Natural killer cell (primary cell): ENCODE measurements at places on chromosomes 7 and 10. TPM values are rescaled to one million over a fixed set of nuclear protein-coding genes. Genes with fewer than 3 reads are reported as not detected.

- no peak overlapping the region for H3K4me3 ChIP-seq
- no peaks in the 10 kb centered on the region for H3K4me1 ChIP-seq
- no peaks in the 10 kb centered on the region for H3K27me3 ChIP-seq
- no peak overlapping the region for H3K27ac ChIP-seq
Measured at GRCh38 chr7:18778594-18778993, 283.0 kb downstream of the HDAC9 start.

DNA sequence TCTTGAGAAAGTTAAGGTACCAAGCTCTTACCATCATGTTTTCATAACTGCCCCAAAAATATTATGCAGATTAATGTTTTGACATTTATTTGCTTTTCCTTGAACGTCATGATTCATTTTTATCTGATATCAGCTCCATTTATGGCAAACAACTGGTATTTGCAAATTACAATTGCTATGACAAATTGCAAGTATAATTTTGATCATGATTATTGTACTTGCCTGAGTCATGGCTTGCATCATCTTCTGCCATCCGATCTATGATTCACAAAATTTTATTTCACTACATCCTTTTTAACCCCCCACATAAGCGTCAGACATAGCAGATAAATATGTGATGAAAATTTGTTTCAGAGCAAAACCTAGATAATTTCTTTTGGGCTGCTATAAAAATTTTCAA is 155.0 kb downstream of the STK31 start:
- H3K4me1 ChIP-seq: no peaks in the 10 kb centered on the region
- H3K4me3 ChIP-seq: no peak overlapping the region
- H3K36me3 ChIP-seq: no peaks in the 10 kb centered on the region
- no peak overlapping the region for H3K27ac ChIP-seq
- H3K27me3 ChIP-seq: no peaks in the 10 kb centered on the region
- no peak for DNase-seq

DNA sequence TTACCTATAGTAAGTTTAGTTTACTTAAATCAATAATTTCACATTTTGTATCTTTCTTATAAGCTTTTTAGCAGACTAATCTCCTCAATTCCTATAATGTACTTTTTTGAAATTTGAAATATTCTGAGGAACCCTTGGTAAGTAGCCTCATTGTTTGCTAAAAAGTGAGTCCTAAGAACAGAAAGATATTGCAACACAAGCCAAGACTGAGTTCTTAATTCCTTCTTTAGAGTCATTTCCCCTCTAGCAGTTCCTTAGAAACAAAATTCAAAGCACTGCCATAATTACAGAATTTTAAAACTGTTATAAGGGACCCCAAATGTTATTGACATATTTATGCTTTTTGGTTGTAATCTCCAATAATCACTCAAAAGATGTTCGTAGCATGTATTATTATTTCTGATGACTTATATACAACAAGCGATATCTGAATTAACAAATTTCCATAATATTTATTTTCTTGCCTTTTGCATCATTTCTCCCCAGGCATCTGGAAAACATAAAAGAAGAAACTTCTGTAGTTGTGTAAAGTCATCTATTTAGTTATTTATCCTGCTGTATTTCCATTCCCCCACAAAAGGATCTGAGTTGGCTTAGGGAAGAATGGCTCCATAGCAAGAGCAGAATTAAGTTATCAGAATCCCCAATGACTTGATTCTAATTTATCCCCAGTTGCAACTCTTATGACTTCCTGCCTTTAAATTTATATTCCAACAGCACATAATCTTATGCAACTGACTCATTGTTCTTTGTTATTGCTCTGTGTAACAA is 67.8 kb downstream of the TMEM26 start:
- no peak for DNase-seq
- H3K4me3 ChIP-seq: no peak overlapping the region
- H3K36me3 ChIP-seq: no peaks in the 10 kb centered on the region
- no peaks in the 10 kb centered on the region for H3K4me1 ChIP-seq
- H3K27me3 ChIP-seq: no peaks in the 10 kb centered on the region

The DENND2A gene
- total RNA-seq: not detected

The ERV3-1 gene
- total RNA-seq: 26.3 TPM

DNA sequence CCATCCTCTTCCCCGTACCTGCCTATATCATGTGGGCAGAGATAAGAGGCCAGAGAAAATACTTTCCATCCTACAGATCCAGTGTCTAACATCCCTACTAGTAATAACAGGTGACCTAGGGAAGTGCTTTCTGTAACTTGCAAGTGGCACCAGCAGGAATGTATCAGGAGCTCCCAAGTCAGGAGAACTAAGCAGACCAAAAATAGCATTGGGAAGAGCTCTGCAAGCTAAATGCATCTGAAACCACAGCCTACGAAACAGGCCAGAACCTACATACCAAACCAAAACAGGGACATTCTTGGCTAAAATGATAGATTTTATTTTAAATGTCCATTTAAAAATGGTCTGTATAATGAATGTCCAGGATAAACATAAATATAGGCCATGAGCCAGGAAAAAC is 680.8 kb downstream of the PHTF2 start:
- no peaks in the 10 kb centered on the region for H3K36me3 ChIP-seq
- no peaks in the 10 kb centered on the region for H3K4me1 ChIP-seq
- no peak for DNase-seq
- H3K4me3 ChIP-seq: no peak overlapping the region

The POM121C gene
- 136 TPM for total RNA-seq

DNA sequence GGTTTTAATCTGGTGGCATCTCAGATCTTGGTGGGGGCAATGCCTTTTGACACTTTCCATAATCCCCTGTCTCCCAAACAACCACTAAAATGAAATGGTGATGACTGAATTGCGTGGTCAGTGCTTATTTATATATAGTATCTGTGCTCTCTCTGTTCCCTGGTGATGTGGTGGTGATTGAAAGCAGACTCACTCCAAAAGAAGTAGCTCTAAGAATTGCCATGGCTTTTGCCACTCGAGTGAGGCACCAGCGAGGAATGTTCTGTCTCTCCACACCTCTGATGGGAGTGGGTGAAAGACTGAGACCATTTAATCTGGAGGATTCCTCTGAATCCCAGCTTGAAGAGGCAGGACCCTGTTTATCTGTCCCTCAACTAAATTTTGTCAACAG is 2.8 kb downstream of the DUSP5 start:
- no peaks in the 10 kb centered on the region for H3K36me3 ChIP-seq
- no peak overlapping the region for H3K27ac ChIP-seq
- no peak for DNase-seq
- H3K4me3 ChIP-seq: no peak overlapping the region
- no peaks in the 10 kb centered on the region for H3K27me3 ChIP-seq
- H3K4me1 ChIP-seq: peaks cover 82% of the 10 kb centered on the region

The ZMYND11 gene
- 63.9 TPM for total RNA-seq

GRCh38 chr10:72709041-72709440 is 17.1 kb downstream of the MCU start:
- no peaks in the 10 kb centered on the region for H3K4me1 ChIP-seq
- no peaks in the 10 kb centered on the region for H3K27me3 ChIP-seq
- H3K27ac ChIP-seq: no peak overlapping the region
- H3K36me3 ChIP-seq: no peaks in the 10 kb centered on the region

DNA sequence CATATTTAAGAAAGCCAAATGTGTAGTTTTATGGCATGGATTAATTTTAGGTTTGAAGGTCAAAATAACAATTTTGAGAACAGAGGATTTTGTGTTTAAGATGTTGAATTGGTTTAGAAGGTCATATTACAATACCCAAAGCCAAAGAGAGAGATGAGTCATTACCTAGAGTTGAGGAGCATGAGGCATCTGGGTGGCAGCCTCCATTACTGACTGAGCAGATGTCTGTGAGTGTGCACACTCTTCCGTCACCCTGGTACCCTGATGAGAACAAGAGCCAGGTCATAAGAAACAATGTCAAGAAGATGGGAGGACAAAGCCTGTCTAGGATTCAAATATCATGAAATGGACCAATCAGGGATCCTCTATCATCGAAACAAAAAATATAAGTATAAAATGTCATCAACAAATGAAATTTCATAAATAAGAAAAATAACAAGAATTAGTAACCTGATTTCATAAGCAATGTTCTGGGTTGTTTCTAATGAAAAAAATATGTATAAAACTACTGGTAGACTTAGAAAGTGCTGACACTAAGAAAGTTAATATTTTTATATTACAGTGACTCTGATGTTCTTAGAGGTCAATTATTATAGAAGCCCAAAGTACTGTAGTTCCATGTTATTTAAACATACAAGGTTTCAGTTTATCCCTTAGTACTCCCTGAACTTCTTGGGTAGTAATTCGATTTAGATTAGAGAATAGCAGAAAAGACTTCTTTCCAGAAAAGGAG is 20.0 kb downstream of the CUBN start:
- H3K4me3 ChIP-seq: no peak overlapping the region
- no peaks in the 10 kb centered on the region for H3K27me3 ChIP-seq
- H3K27ac ChIP-seq: no peak overlapping the region
- DNase-seq: no peak

The CCL26 gene
- total RNA-seq: not detected

The MACC1 gene
- 0.45 TPM for total RNA-seq

- H3K4me3 ChIP-seq: no peak overlapping the region
- H3K4me1 ChIP-seq: no peaks in the 10 kb centered on the region
- H3K27ac ChIP-seq: no peak overlapping the region
- no peaks in the 10 kb centered on the region for H3K36me3 ChIP-seq
- H3K27me3 ChIP-seq: no peaks in the 10 kb centered on the region
- no peak for DNase-seq
Measured at GRCh38 chr10:79627075-79627474, 16.3 kb downstream of the SFTPA1 start.

GRCh38 chr7:142681314-142682092 is 67.8 kb upstream of the PRSS1 start:
- H3K4me3 ChIP-seq: no peak overlapping the region
- H3K36me3 ChIP-seq: no peaks in the 10 kb centered on the region
- H3K27me3 ChIP-seq: no peaks in the 10 kb centered on the region
- H3K27ac ChIP-seq: no peak overlapping the region
- H3K4me1 ChIP-seq: peaks cover 7% of the 10 kb centered on the region

- no peak overlapping the region for H3K4me3 ChIP-seq
- no peaks in the 10 kb centered on the region for H3K36me3 ChIP-seq
- H3K4me1 ChIP-seq: no peaks in the 10 kb centered on the region
- no peak for DNase-seq
- H3K27me3 ChIP-seq: no peaks in the 10 kb centered on the region
Measured at GRCh38 chr10:44143556-44143955, 241.3 kb downstream of the CXCL12 start.

The PLCE1 gene
- total RNA-seq: not detected

- H3K4me3 ChIP-seq: no peak overlapping the region
- no peak overlapping the region for H3K27ac ChIP-seq
- no peaks in the 10 kb centered on the region for H3K27me3 ChIP-seq
- H3K4me1 ChIP-seq: no peaks in the 10 kb centered on the region
Measured at GRCh38 chr7:135789956-135790355, 41.3 kb upstream of the FAM180A start.

DNA sequence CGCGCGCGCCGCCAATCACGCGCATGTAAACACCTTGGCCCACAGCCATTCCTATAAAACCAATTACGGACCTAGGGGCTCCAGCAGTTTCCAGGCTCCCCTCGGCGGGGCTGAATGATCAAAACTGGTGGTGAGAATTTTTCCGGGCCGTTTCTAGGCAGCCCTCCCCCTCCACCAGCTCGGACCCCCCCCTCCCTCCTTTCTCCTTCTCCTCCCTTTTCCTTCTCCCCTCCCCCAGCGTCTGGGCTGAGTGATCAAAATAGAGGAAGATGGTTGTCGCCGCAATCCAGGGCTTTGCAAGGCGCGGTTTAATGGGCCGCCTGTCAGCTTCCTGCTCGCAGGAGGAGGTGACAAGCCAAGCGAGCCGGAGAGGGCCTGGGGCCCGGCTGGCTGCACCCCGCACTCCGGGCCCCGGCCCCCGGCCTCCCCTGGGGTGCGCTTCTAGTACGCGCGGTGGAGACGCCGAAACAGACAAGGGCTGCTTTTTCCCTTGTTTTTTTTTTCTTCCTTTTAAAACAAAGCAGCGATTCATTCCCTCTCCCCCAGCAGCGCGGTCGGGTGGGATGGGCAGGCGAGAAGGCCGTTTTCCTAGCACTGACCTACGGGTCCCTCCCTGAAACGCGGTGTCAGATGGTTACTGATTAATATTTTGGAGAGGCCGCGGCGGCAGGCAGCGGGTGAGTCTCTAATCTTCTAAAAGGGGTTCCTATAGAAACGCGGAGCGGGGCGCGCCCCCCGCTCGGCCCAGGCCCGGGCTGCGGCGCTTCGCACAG is 528 bp upstream of the TNRC18 start:
- peak overlapping the region; percentile 37 for H3K27ac ChIP-seq
- peaks cover 70% of the 10 kb centered on the region for H3K27me3 ChIP-seq
- H3K4me3 ChIP-seq: peak overlapping the region; percentile 42
- peak; percentile 69 for DNase-seq
- H3K36me3 ChIP-seq: no peaks in the 10 kb centered on the region
- peaks cover 87% of the 10 kb centered on the region for H3K4me1 ChIP-seq

The ZNF804B gene
- not detected for total RNA-seq

The EPHB6 gene
- total RNA-seq: 6.8 TPM

The PAX4 gene
- not detected for total RNA-seq

The ZNF25 gene
- total RNA-seq: 8.8 TPM

DNA sequence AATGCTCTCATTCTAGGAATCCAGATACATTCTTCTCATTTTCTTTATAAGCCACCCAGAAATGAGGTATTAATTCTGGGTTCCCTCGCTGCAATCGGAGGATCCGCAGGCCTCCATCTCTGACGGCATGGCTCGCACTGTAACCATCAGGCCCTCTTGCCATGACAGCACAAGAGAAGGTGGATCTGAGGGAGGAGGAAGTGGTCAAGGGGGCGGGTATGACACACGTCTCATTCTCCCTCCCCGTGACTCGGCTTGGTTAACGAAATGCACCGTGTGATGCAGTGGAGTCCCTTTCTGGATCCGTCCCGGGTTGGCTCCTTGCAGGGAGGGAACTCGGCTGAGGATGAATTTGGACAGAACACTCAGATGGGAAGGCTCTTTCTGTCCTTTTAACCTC is 280.2 kb downstream of the TCERG1L start:
- H3K36me3 ChIP-seq: no peaks in the 10 kb centered on the region
- no peaks in the 10 kb centered on the region for H3K4me1 ChIP-seq
- no peaks in the 10 kb centered on the region for H3K27me3 ChIP-seq
- H3K4me3 ChIP-seq: no peak overlapping the region
- no peak overlapping the region for H3K27ac ChIP-seq

DNA sequence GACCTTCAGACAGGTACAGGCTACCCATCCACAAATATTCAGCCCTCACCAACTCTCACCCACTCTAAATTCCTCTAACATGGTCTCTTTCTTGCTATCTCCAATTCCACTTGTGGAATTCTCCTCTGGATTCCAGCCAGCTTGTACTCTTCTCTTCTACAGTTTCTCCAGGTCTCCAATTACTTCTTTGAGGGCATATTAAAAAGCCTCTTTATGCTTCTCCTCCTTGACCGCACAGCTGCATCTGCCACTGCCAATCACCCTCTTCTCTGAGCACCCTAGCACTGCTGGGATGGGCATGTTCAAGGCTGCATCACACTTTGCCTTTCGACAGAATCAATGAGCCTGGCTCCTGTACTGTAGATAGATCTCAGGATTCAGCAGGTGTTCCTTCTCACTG is 101.5 kb upstream of the ANKRD1 start:
- H3K27me3 ChIP-seq: no peaks in the 10 kb centered on the region
- H3K27ac ChIP-seq: no peak overlapping the region
- H3K4me3 ChIP-seq: no peak overlapping the region
- no peaks in the 10 kb centered on the region for H3K36me3 ChIP-seq
- H3K4me1 ChIP-seq: no peaks in the 10 kb centered on the region

- H3K36me3 ChIP-seq: no peaks in the 10 kb centered on the region
- H3K4me3 ChIP-seq: no peak overlapping the region
- H3K4me1 ChIP-seq: no peaks in the 10 kb centered on the region
- H3K27me3 ChIP-seq: no peaks in the 10 kb centered on the region
- no peak for DNase-seq
- H3K27ac ChIP-seq: no peak overlapping the region
Measured at GRCh38 chr7:30232391-30232790, 52.0 kb upstream of the ZNRF2 start.

GRCh38 chr7:49817279-49817678 is 43.8 kb downstream of the VWC2 start:
- no peak overlapping the region for H3K27ac ChIP-seq
- H3K4me3 ChIP-seq: no peak overlapping the region
- no peaks in the 10 kb centered on the region for H3K27me3 ChIP-seq
- DNase-seq: no peak
- H3K4me1 ChIP-seq: no peaks in the 10 kb centered on the region
